Activated CD4-positive, alpha-beta T cell treated with anti-CD3 and anti-CD28 coated beads, Interleukin-2, amount 50 U/mL, for 24 hours (primary cell): ENCODE measurements at places on chromosomes 16 and 17.

GRCh38 chr17:60445144-60445543, 22.9 kb downstream of the CHCT1 start:
- no peak for DNase-seq

DNA sequence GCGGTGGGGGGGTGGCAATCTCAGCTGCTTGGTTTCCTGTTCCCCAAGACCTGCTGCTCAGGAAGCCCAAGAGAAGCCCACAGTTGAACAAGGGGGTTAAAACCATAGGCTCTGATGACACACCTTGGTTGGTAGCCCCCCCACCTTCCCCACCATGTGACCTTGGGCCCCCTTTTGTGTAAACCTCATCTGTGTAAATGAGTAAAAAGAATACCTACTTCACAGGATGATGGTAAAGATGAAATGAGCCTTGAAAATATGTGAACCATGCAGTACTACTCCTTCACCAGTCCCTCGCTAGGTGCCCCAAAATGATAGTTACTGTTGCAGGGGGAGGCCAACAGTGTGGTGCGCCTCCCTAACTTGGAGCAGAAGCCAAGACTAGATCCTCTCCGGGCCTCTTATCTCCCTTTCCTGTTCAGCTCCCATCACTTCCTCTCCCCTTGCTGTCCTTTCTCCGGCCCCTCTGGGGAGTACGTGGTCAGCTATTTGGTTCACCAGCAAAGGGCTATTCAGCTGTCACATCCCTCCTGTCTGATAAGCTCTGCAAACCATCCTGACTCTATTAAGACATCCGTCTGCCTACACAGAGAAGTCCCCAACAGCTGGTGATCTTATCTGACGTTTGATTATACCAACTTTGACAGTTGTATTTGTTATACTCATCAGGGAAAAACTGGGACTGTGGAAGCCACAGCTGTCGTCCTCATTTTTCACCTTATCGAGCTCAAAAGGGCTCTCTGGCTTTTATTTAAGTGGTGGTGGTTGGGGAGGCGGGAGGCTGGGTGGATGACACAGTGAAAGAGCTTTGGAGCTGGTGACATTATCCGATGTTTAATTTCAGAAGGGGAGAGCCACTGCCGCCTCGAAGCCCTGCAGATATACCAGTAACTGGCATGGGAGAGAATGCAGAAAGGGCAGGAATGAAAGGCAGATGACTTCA, 19.9 kb downstream of the DCAKD start:
- DNase-seq = no peak

- peak; percentile 87 for DNase-seq
Measured at GRCh38 chr17:5419959-5420653, at the start of gene RPAIN. Gene RPAIN (plus strand): TSS chr17:5420182. CDS start chr17:5420211, 29 bp downstream.

DNA sequence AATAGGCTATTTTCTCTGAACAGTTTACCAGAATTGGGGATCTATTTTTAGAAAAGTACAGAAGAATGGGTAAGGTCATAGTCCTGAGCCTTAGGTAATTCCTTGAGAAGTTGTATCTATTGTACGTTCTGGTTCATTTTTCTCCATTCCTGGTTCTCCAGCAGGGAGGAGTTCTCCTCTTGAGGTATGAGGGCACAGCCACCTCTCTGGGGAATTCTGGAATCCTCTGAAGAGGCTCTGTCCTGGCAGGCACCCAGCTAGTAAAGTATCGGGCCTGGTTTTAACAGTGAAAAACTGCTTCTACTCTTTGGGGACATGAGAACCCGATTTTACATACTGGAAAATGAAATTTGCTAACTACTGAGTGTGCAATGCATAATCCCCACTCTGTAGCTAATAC, 19.6 kb upstream of the PMFBP1 start:
- DNase-seq = no peak

DNA sequence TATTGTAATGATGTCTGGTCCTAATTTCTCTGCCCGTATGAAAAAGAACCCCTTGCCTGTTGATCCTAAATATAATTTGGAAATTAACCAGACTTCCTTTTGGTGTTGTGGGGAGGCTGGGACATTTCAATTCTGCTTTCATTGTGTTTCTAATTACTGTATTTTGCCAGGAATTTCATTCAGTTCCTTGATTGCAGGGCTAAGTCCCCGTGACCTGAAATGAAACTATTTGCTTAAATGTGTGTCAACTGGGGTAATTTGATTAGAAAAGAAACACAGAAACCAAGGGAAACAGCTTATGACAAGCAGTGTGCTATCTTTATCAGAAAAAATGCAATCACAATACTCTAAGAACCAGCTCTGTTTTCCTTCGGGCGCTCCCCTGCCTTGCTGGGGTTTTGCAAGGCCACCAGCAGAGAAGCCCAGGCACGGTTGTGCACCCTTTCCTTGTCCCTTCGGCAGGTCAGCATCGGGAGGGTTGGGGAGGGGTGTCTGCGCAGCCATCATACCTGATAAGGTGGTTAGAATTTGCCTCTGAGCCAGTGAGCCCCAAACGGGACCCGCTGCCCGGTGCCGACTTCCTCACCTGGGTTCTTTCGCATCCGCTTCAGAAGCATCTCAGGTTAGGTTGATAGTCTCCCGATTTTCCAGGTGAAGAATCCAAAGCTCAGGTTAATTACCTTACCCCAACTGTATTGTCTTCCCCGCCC, 19.4 kb downstream of the KLHL36 start:
- no peak for DNase-seq

DNA sequence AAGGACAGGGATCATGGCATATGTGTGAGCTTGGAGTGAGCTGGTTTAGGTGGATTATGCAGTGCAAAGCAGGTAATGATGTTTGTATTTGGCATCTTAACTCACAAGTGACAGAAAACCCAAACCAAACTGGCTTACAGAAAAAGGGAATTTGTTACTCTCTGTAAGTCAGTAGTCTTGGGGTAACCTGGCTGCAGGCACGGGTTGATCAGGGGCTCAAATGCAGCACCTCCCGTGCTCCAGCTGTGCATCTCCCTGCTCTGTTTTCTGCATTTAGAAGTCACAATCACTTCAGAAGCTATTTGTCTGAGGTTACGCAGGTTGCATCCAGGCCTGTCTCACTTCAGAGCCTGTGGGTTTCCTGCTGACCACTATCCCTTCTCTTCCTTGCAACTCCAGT, 354.3 kb downstream of the CPPED1 start:
- no peak for DNase-seq
